ENCODE measurements at places on chromosomes 4 and X.

DNA sequence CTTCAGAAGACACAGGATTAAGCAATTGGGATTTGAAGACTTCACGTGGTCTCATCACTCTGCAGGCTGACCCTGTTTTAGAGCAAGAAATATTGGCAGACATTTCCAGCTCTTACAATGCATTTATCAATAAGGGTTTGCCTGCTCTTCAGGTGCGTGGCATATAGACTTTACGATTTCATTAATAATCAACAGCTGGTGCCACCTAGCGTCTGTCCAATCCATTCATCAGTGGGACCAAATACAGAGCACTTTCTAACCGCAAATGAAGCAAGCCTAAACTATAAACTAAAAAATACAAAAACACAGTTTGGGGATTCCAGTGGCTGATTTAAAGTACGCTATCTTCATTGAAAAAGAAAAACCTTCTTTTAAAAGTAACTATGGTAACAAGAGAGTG lies 125.4 kb upstream of the DMD start:
- no peak for DNase-seq

DNA sequence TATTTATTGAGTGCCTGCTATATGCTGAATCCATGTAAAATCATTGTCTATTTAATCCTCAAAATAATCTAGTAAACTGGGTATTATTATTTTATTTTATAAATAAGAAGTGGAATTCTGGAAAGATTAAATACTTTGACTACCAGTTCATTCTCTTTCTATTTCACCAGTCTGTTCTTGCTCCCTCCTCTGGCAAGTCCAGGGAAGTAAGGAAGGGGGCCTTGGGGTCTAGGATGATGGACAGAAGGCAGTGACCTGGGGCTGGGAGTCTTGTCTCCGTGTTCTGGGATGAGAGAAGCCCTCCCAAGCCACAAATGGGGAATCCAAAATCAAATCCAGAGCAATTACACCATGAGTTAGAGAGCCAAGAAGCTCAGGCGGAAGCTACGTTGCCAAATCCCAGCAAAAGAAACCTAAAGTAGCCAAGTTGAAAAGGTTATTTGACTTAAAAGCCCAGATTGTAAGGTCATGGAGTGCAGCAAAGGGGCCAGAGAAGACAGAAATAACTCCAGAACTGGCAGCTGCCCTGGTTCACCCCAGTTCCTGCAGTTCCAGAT lies 28.3 kb upstream of the PARM1 start:
- no peak for DNase-seq

DNA sequence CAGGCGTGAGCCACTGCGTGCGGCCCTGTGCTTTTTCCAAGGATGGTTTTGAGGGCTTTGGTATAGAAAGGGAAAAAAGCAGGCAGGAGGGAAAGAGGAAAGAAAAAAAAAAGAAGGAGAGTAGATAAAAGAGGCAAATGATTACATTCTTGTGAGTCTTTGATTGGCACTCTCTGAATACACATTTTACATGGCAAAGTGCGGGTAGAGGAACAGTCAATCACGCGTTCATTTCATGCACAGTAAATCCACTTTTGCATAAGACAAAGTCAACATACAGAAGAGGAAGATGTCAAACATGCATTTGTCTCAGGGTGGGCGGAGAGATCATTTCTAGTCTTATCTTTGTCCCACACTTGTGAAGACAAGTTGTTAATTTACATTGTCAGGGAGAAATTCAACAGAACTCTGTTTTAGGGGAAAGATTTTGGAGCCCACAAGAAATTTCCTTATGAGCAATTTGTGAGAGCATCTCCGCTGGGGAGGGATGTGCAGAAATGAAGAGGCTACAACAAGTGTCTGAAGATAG lies 183.2 kb downstream of the DHRSX start:
- DNase-seq, result no peak

DNA sequence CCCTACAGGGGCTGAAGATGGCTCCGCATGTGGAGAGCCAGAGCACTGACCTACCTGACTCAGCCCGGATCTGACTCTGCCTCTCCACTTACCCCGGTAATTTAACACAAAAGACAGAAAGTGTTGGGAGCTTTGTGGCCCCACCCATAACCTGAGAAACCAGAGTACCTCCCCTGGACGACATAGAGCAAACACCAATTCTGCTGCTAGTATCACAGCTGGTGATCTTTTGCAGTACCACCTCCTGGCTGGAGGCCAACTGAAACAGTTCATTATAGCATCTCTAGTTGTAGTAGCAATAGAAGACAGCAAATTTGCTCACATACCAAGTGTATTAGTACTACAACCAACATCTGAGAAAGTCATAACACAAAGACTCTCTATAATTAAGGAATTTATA lies 443.9 kb downstream of the KLHL4 start:
- no peak for DNase-seq

DNA sequence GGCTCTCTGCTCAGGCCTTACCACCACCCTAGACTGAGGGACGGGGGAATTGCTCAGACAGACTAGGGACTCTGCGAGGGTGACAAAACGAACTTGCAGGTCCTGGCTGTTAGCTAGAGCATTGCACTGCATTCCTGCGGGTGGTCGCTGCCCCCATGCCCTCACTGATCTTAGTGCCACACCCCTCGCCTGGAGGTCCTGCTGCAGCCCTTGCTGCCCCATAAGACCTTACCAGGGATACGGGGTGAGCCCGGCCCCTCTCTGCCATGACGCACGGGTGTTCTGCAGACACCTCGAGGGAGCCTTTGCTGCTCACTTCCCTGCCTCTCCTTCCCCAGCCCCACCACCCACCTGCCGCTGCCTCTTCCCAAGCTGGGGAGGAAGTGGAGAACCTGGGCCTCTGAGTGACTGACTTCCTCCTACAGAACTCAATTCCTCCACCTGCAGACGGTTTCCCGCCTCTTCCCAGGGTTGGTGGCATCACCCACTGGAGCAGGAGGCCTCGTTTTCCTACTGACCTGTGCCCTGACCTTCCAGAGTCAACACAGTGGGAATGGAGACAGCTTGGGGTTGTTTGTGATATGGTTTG lies 19.8 kb upstream of the TBC1D14 start:
- DNase-seq, result no peak

- no peak for DNase-seq
Observed at GRCh38 chr4:175891851-175892250, 79.8 kb upstream of the GPM6A start.

- no peak for DNase-seq
Observed at GRCh38 chrX:34072906-34073305, 59.2 kb downstream of the FAM47A start.

Measured in amniotic stem cell (primary cell).